ENCODE measurements at places on chromosomes 5 and 9. TPM values are rescaled to one million over a fixed set of nuclear protein-coding genes. Genes with fewer than 3 reads are reported as not detected.

HMGXB3 gene
- 22.7 TPM for total RNA-seq

TMEM252 gene
- not detected for total RNA-seq

MLLT3 gene
- 37.3 TPM for total RNA-seq

NR2F1-AS1 gene
- 16.7 TPM for total RNA-seq

FRRS1L gene
- 4.7 TPM for total RNA-seq

CD14 gene
- total RNA-seq, result 15.7 TPM
